ENCODE measurements at places on chromosomes 2 and 18.

DNA sequence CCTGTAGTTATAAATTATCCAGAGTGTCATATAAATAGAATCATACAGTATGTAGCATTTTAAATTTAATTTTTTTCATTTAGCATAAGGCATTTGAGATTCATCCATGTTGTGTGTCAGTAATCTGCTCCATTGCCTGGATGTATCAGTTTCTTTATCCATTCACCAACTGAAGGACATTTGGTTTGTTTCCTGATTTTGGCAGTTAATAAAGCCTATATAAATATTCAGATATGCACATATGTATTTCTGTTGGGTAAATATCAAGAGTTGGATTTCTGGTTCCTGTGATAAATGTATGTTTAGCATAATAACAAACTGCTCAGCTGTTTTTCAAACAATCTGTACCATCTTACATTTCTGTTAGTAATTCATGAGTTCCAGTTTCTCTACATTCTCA, 39.9 kb downstream of the CCDC150 start:
- no peak for DNase-seq

DNA sequence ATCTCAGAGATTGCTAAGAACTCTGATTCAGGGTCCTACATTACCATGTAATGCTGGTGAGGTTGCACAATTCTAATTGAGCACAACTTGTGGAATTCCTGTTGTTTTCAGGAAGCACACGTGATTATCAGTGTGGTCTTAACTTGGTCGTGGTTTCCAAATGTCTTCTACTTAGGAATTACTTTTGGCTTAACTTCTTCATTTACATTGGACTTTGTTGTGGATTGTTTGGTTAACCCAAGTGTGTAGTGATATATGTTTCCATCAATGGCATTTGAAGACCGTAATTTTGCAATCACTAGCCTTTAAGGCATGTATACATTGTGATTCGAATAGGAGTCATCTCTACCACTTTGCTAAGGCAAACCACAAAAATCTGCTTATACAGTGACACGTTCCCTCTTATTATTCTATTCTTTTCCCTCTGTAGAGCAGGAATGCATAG, 373.3 kb downstream of the IRS1 start:
- no peak for DNase-seq

- no peak for DNase-seq
Measured at GRCh38 chr2:224405412-224405811, 3.5 kb upstream of the FAM124B start.

GRCh38 chr2:38141501-38141900, 65.5 kb upstream of the CYP1B1 start:
- DNase-seq = no peak

- DNase-seq = no peak
Measured at GRCh38 chr2:11348209-11348749, 3.8 kb upstream of the ROCK2 start.

- no peak for DNase-seq
Measured at GRCh38 chr2:37625796-37626571, 45.5 kb downstream of the CDC42EP3 start.

GRCh38 chr2:17517481-17518211, 594 bp downstream of the RAD51AP2 start:
- no peak for DNase-seq

All from stimulated activated CD8-positive, alpha-beta memory T cell treated with anti-CD3 and anti-CD28 coated beads, Interleukin-15, amount 100 ng/mL, for 24 hours (primary cell).